ENCODE measurements at places on chromosomes 5 and 9.

GRCh38 chr5:145110834-145111233 lies 724.3 kb downstream of the PRELID2 start:
- DNase-seq, result no peak

- DNase-seq, result no peak
Measured at GRCh38 chr5:137838976-137839375, 28.7 kb upstream of the MYOT start.

- no peak for DNase-seq
Measured at GRCh38 chr5:91390268-91390667, 7.2 kb upstream of the ARRDC3 start.

DNA sequence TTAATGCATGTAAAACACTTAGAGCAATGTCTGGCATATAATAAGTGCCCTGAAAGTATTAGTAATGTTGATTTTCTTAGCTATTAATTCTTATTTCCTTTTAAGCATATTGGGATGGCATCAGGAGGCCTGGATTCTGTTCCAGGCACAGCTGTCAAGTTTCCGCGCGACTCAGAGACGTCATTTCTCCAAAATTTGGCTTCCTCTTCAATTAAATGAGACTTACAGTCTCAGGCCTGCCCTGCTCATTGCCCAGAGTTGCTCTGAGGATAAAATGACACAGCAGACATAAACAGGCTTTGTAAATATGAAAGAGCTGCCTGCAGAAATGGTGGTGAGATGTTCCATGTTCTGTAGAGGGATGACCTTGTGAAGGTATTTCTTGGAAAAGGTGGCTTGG lies 159.8 kb upstream of the GLRA1 start:
- DNase-seq, result no peak

DNA sequence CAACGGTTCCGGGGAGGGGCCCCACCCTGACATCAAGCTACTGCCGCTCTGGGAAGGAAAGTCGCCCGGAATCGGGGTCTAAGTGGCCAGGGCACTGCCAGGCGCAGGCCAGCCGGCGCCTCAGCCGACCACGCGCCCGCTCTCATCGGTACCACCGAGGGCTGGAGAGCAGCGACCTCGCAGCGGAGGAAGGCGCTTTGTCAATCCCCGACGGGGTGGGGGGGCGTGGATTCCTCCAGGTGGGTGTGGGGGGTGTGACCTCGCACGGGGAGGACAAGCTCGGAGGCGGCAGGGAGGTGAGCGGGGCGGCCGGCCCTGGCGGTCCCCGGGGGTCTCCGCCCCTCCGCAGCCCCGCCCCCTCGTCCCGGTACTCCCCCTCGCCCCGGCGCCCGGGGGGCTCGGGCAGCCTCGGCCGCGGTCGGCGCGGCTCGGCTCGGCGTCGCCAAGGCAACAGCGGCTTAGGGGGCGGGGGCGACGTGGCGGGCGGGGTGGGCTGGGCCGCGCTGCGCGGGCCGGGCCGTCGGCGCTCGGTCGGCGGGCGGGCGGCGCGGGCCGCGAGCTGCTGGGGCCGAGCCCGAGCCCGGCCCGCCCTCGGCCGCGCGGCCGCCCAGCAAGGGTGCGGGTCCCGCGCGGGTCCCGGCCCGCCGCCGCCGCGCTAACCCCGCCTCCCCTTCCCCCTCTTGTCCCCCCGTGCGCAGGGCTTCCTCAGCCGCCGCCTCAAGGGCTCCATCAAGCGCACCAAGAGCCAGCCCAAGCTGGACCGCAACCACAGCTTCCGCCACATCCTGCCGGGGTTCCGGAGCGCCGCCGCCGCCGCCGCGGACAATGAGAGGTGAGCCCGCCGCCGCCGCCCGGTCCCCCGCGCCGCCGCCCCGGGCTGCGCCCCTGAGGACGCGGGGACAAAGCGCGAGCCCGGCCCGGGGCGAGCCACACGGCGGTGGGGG lies 47.5 kb downstream of the DAB2IP start:
- no peak for DNase-seq

- no peak for DNase-seq
Measured at GRCh38 chr5:125603321-125603720, 819.9 kb upstream of the GRAMD2B start.

DNA sequence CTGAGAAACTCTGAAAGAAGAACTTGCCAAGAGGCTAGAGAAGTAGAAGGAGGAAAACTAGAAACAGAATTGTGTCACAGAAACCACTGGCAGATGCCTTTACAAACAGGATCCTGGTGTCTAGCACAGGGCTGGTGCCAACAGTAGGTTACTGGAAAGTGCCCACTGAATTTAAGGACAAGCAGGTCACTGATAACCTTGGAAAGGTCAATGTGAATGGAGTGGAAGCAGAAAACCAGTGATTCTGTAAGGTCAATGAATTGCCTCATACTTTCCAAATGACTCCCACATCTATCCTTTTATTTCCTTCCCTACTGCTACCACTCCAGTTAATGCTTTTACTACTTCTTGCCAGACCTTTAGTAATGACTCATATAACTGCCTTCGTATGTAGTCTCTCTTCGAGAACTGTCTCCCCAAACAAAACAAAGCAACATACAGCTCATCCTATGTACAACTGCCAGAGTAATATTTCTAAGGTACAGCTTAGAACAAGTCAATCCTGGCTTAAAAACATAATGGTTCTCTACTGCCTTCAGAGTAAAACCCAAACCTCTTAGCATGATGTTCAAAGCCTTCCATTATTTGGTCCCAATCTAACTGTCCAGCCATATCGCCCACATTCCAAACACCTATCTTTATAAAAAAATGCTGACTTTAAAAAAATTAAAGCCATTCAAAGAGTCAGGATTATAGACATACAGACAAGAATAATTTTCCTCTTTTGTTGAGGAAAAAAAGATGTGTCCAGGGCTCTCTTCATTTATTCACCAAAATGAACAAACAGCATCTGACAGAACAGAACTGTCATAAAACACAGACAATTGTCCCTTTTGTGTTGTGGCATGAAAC lies 52.5 kb downstream of the NR3C1 start:
- no peak for DNase-seq

- no peak for DNase-seq
Measured at GRCh38 chr5:59729820-59730219, 163.7 kb downstream of the PDE4D start.

DNA sequence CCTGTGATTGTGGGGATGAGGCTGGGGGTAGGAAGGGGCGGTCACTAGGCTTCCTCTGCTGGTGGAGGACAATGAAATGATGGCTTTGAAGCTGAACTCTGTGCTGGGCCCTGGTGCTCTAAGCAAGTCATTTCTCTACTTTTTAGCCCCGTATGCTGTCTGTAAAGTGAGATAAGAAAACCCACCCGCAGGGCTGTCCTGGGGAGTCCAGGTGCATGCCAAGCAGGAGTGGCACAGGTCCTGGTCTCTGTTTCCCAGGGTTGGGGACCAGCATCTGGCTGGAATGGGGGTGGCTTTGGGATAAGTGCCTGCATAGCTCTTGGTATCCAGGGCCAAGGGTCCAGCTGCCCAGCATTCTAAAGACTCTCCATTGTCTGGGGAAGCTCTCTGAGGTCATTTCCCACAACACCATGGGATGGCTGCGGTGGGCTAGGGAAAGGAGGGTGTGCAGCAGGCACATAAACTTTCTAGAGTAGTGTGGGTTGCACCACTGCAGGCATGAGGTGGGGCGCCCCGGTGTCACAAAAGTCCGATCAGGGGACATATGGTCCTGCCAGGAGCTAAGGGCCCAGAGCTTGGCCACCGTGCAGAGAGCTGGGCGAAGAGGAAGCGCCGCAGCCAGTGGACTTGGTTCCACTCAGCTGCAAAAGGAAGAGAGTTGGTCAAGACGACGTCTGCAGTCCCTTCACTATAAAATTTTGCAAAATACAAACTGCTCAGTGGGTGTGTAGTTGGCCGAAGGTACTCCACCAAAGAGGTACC lies 25.6 kb upstream of the GTF3C5 start:
- no peak for DNase-seq

DNA sequence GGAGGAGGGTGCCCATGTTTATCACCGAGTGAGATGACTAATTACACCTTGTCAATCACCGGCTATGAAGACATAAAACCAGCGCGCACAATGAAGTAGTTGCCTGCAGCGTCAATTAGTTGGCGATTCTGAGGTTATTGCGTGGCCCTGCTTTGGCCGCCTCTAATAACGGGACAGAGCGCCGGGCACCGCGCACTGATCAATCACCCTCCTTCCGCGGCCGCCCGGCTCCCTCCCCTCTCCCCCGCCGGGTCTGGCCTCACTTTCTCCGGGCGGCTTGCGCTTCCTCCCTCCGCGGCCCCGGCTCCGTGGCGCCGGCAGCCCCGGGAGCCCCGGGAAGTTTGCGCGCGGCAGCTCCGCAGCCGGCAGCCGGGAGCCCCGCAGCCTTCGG lies 3.3 kb upstream of the LHX2 start:
- DNase-seq, result peak; percentile 71

DNA sequence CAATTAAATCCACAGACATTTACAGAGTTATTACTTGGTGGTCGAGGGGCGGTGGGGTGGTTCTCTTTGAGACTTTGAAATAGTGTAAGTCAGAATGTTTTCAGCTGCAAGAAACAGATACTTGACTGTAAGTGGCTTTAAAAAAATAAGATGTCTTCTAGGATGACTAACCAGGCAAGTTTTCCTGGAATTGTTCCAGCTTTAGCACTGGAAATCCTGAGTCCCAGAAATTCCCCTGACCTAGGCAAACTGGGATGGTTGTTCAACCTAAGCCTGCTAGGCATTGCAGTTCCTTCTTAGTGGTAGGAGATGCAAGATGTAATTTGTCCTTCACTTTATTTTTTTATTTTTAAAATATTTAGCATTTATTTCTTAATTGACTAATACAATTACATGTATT lies 169.5 kb upstream of the POC5 start:
- DNase-seq, result no peak

GRCh38 chr9:27377147-27377807 lies 80.3 kb upstream of the EQTN start:
- no peak for DNase-seq

DNA sequence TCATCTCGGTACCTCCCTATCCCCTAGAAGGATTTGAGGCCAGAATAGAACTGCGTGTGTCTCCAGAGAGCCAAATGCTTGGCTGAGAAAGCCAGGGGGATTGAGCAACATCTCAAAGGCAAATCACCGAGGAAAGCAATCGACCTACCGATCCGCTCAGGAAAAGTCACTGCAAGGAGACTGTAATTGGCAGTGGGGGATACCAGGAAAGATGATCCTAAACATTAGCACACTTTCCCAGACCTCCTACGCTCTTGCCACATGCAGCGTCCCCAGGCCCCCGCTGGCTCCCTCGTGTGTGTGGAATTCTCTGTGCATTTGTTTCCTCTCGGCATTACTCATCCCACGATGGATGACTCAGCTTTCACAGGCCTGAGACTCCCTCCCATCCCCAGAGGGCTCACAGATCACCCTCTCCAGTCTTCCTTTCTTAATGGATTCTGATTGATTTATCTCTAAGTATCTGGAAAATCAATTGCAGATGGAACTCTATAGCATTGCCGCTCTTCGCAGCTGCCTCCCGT lies 82.2 kb upstream of the ICE1 start:
- peak; percentile 92 for DNase-seq

DNA sequence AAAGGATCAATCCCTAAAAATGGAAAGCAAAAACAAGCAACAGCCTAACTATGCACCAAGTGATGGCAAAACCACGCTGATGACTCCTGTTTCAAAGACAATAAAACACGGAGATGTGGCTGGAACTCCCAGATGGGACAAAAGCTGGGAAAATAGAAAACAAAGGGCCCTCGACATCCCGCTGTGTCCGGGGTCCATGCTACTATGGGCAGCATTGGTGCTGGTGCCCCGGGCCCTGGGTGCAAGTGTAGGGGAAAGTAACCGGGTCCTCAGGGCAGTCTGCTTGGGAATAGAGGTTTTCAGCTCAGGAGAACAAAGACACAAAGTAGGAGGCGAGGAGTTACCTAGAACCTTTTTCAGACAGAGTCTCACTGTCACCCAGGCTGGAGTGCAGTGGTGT lies 46.1 kb downstream of the MRPL36 start:
- no peak for DNase-seq

DNA sequence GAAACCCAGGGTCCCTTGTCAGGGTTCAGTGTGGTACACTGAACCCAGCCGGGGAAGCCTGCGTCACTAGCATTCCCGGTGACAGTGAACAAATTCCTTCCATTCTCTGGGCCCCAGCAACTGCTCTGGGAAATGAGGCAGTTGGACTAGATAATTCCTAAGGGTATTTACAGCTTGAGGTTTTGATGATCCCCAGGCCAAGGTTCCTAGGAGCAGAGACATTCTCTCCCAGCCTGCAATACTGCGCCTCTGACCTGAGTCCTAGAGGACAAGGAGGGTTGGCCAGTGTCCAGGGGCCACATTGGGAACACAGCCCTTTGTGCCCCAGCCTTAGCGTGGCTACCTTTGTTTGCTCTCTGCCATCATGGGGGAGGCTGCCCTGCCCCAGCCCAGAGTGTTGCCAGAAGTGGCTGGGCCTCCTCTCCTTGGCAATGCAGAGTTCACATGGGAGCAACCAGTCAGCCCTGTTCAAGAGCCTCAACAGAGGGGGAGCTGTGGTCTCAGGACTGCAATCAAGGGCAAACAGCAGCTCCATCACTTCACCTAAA lies 178.2 kb downstream of the SEC61B start:
- DNase-seq, result peak; percentile 79

GRCh38 chr9:113131689-113132151 lies 19.1 kb upstream of the SLC31A2 start:
- DNase-seq, result no peak

DNA sequence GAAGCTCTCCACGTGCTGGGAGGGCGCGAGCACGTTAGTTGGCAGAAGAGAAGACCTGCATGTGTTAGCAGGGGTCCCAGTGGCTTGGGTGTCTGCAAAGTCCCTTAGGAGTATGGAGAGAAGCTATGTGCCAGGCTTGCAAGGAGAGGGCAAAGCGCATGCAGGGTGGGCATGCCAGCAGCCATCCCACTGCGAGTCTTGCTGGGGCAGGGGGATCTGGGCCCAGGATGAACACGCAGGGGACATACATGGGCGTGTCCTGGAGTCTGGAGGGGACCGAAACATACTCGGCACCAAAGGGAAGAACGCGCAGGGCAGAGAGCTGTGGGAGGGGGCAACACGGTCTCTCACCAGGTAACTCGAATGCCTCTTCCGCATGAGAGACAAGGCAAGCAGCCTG lies 43.6 kb upstream of the IPPK start:
- no peak for DNase-seq

- no peak for DNase-seq
Measured at GRCh38 chr9:129094387-129095169, 13.7 kb downstream of the DOLPP1 start.

GRCh38 chr9:32899181-32899580 lies 102.2 kb downstream of the APTX start:
- DNase-seq, result no peak

All from ELF-1 (cell line).